Renal cortical epithelial cell (primary cell): ENCODE measurements at places on chromosomes 6 and 20.
A peak's percentile ranks its signal among the peaks of the same experiment; 100 is the strongest.

- DNase-seq: no peak
Observed at GRCh38 chr6:126156973-126157372, 170.6 kb downstream of the TRMT11 start.

DNA sequence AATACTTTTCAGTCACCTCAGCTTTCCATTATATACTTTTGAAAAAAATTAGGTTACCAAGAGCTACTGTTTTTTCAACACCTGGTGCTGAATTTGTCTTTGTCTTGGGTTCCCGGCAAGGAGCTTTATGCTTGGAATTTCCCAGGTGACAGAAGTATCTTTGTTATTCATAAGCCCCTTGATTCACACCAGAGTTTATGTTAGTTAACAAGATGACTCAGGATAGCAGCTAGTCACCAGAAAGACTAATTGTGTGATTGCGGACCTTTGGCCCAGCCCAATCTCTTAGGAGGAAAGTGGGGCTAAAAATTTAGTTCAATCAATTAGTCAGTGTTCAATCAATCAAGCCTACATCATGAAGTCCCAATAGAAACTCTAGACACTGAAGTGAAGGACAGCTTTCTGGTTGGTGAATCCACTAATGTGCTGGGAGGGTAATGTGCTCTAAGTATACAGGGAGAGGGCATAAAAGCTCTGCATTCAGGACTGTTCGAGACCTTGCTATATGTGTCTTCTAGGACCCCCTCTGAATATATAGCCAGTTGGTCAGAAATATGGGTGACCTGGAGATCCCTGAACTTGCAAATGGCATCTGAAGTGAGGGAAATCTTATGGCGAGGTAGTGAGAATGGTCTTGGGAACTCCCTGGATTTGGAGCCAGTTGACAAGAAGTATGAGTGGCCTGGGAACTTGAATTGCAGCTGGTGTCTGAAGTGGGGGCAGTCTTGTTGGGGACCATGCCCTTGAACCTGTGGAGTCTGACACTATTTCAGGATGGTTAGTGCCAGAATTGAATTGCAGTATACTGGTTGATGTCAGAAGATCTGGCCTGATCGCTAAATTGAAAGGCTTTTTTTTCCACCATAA lies 16.2 kb downstream of the TMEM30A start:
- peak; percentile 93 for DNase-seq

DNA sequence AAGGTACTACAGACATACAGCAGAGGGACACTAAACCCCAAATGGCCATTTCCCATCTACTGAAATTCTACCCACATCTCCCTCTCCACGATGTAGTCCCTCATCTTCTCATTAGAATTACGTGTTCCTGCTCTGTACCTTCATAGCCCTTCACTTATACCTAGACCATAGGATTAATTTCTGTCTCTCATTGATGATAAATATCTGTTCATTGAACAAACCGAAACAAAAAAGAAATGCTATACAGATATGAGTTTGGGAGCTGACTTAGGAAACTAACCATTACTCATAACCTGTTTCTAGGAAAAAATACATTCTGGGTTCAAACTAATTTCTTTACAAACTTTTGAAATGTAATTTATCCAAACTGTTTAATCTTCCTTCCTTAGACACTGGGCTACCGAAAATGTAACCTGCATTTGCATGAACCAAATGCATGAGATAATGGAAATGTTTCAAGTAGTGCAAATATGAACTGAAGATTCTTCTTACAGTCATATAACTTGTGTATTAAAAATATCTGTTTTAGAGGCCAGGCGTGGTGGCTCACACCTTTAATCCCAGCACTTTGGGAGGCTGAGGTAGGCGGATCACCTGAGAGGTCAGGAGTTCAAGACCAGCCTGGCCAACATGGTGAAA lies 85.3 kb downstream of the GJA10 start:
- no peak for DNase-seq

GRCh38 chr6:144840619-144841018 lies 555.5 kb downstream of the UTRN start:
- no peak for DNase-seq
